Hepatocyte (in vitro differentiated cells): ENCODE measurements at places on chromosomes 3 and 15.

DNA sequence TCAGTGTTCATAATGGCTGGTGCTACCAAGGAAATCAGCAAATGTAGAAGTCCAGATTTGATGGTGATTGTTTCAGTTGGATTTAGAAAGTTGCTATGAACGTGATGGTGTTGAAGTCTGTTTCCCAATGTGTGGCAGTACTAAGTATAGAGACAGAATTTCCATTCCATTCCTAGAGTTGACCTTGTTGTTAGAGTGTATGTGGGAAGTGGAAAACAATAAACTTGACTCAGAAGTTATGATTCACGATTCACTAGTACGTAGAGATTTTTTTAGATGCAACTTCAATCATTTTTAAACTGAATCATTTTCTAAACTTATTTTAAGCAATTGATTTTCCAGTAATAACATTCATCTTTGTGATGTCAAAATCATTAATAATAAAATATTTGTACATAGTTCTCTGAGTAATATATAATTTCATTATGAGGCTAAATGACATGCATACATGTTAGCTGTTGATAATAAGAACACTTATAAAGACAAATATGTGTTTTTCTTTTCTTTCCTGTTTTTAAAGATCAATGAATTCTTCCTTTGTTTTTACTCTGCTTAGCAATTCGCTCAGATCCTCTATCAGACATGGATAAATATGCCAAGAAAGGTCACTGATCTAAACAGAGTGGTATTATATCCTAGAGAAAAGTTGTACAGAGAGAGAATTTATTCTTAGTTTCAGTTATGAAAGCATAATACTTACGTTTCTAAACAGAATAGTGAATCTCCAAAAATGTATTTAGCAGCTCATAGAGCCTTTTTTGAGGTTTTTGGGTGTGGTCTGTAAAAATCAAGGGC lies 108.8 kb upstream of the GPR149 start:
- no peak overlapping the region for H3K4me3 ChIP-seq
- H3K36me3 ChIP-seq: no peaks in the 10 kb centered on the region
- H3K27ac ChIP-seq: no peak overlapping the region
- no peaks in the 10 kb centered on the region for H3K27me3 ChIP-seq
- H3K4me1 ChIP-seq: no peaks in the 10 kb centered on the region

DNA sequence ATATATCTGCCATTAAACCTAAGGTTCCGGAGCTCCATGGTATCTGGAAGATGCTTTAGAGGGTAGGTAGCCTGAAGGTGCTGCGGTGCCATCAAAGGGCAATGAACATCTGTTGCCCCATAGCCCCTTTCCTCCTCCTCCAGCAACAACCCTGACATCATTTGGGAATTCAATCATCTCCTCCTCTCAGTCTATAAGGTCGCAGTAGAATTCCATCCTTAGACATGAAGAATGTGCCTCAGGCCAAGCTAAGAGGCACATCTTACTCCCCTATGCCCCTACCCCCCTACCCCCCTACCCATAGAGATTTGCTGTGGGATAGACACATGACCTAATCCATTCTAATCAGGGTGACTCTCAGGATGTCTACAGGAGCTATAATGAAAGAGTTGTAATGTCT lies 1099.7 kb upstream of the CFAP20DC start:
- H3K4me1 ChIP-seq: no peaks in the 10 kb centered on the region
- DNase-seq: no peak
- H3K27ac ChIP-seq: no peak overlapping the region
- no peak overlapping the region for H3K4me3 ChIP-seq

DNA sequence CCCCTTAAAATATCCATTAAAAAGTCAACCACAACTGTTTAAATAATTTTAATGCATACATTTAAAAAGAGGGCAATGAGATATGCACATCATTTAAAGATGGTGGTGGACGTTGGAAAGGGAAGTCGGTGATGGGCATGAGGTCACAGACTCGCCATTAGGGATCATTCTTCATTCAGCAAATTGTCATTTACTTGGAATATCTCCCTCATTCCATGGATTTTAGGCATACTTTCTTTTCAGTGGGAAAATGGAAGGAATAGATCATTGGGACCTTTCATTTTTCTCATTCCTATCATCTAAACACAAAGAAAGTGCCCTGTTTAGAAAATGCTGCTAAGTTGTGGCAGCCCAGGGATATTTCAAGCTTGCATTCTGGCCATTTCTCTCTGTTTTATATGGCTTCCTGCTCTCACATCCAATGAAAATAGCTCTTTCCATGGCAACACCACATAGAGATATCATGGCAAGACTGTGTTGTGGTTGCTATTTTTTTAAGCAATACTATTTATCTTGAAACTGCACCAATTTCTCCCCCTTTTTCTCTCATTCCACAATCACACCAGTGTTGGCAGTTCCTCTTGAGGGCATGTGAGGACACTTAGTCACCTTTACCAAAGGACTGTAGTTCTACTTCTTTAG lies 40.7 kb upstream of the LMCD1 start:
- no peaks in the 10 kb centered on the region for H3K27me3 ChIP-seq
- no peak for DNase-seq
- no peaks in the 10 kb centered on the region for H3K36me3 ChIP-seq
- H3K4me1 ChIP-seq: no peaks in the 10 kb centered on the region
- no peak overlapping the region for H3K27ac ChIP-seq
- no peak overlapping the region for H3K4me3 ChIP-seq

DNA sequence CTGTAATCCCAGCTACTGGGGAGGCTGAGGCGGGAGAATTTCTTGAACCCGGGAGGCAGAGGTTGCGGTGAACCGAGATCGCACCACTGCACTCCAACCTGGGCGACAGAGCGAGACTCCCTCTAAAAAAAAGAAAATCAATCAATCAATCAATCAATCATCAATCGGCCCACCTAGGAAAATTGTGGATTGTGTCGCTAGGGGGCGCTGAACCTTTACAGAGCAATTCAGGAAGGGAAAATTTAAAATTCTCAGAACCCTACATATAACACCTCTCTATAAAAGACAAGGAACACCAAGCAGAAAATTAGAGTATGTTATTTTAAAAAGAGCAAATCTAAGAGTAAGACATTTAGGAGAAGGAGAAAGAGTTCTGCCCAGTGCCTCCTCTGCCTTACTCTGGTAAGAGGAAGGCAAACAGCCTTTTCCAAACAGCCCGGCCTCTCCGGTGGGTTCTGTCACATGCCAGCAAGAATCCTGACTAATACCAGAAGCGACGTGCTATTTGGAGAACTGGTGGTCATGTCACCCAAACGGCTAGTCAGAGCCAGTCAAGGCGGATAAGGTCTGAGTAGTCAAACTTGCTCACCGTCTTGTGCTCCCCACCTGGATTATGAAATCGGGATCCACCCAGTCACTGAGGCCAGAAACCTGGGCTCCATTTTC lies 22.3 kb upstream of the SMCO1 start:
- no peak overlapping the region for H3K27ac ChIP-seq
- H3K4me1 ChIP-seq: no peaks in the 10 kb centered on the region
- H3K4me3 ChIP-seq: no peak overlapping the region
- no peaks in the 10 kb centered on the region for H3K27me3 ChIP-seq
- DNase-seq: no peak

DNA sequence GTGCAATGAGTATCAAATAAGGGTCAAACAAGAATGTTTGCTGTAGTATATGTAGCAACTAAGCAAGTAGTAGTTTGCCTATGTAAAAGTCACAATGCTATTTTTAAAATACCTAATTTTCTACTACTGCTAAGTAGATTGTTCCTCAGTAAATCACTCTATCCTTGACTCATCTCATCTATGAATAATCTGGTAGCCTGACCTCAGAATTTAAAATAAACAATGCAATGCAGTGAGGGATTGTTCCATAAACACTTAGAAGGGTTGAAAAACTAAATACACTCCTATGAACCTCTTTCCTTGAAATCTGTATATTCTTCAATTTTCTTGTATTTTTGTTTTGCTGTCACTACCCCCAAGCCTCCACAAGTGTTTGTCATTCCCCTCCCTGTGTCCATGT lies 253.3 kb downstream of the TBC1D5 start:
- no peak for DNase-seq
- H3K36me3 ChIP-seq: no peaks in the 10 kb centered on the region
- H3K4me3 ChIP-seq: no peak overlapping the region
- H3K4me1 ChIP-seq: no peaks in the 10 kb centered on the region

DNA sequence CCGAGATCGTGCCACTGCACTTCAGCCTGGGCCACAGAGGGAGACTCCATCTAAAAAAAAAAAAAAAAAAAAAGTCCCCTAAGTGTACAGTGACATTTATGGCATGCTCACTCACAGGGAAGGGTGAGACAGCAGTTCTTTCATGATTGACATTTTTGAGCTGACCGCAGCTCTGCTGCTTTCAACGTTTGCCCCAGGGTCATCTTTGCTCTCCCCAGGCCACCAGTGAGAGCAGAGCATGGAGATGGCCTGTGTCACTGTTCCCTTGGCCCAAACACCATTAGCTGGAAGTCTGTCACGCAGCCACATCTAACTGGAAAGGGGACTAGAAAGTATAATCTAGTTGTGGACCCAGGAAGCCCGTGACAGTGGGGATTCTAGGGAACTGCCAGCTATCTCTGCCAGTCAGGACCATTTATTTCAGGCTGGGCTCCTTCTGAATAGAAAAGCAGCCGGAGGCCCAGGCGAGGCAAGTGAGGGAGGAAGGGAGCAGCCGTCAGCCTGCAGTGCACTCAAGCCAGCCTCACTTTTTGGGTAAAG lies 193.4 kb upstream of the HES1 start:
- H3K27me3 ChIP-seq: no peaks in the 10 kb centered on the region
- H3K27ac ChIP-seq: no peak overlapping the region
- H3K4me3 ChIP-seq: no peak overlapping the region
- no peak for DNase-seq
- H3K36me3 ChIP-seq: no peaks in the 10 kb centered on the region
- peaks cover 4% of the 10 kb centered on the region for H3K4me1 ChIP-seq

- H3K27ac ChIP-seq: no peak overlapping the region
- no peaks in the 10 kb centered on the region for H3K4me1 ChIP-seq
- H3K27me3 ChIP-seq: no peaks in the 10 kb centered on the region
- no peak for DNase-seq
- H3K4me3 ChIP-seq: no peak overlapping the region
These were observed 64.9 kb downstream of the COL8A1 start for GRCh38 chr3:99702953-99703943.

DNA sequence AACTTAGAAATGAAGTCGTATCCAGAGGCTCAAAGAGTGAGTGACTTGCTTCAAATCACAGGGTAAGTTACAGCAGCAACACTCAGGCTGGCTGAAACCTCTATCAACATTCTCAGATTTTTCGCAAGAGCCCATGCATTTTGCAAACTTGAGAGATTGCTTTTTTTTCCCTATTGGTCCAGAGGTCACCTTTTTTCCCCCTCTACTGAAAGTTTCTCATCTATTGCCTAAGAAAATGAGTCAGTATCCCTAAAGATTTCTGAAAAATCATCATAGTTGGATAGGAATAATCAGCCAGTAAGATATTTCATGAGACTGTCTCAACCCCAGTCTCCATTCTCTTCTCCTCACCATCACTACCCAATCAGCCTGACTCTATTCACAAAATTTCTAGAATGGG lies 410.6 kb downstream of the FOXP1 start:
- DNase-seq: peak; percentile 23
- H3K27ac ChIP-seq: peak overlapping the region; percentile 76
- peaks cover 54% of the 10 kb centered on the region for H3K4me1 ChIP-seq
- H3K36me3 ChIP-seq: no peaks in the 10 kb centered on the region
- no peaks in the 10 kb centered on the region for H3K27me3 ChIP-seq

GRCh38 chr3:69240651-69241568 lies 118.5 kb upstream of the LMOD3 start:
- peak overlapping the region; percentile 76 for H3K27ac ChIP-seq
- H3K4me3 ChIP-seq: no peak overlapping the region
- DNase-seq: peak; percentile 39
- no peaks in the 10 kb centered on the region for H3K36me3 ChIP-seq
- no peaks in the 10 kb centered on the region for H3K27me3 ChIP-seq

DNA sequence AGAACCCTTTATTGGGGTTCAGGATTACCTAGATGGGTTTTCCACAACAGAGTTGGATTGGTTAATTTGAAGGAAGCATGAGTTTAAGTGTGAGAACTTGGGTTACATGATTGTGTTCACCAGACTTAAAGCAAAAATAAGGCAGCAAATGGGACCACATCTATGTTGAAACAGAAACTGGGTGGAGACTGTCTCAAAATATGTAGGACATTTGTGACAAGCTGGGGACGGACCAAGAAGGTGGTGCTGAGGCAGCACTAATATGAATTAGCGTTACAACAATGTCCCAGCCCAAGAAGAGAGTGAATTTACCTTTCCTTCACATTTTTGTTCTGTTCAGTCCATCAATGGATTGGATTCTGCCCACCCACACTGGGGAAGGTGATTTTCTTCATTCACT lies 866 bp upstream of the AADACL2 start:
- no peaks in the 10 kb centered on the region for H3K36me3 ChIP-seq
- H3K4me3 ChIP-seq: no peak overlapping the region
- no peaks in the 10 kb centered on the region for H3K4me1 ChIP-seq
- no peak for DNase-seq
- H3K27ac ChIP-seq: no peak overlapping the region
- no peaks in the 10 kb centered on the region for H3K27me3 ChIP-seq

- no peak overlapping the region for H3K4me3 ChIP-seq
- no peaks in the 10 kb centered on the region for H3K36me3 ChIP-seq
- no peaks in the 10 kb centered on the region for H3K27me3 ChIP-seq
These were observed 132.1 kb downstream of the IL1RAP start for GRCh38 chr3:190645932-190646460.

DNA sequence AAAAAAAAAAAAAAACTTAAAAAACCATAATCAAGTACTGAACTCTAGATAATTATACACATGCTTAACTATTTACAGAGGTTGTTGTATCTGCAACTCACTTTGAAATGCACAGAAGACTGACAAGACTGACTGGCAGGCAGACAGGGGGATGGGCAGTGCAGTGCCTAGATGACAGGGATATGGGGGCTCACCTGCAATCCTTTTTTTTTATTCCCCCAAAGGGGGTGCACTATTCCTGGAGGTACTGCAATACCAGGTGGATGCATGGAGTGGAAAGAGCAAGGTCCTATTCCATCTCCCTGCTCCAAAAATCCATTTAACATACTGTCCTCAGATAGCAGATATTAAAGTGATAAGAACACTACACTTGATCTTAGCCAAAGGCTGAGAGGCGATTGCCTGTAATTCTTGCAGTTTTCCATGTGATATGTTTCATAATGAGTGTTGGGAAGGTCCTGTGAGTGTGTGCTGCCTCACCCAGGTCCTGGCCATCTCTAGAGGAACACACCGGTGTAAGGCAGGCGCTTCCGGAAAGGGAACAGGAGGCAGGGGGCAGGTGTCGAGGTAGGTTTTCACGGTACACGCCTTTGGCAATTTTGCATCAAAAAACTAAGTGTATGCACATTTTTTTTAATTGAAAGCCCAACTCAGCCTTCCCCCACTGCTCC lies 22.7 kb downstream of the SEC61A1 start:
- peak overlapping the region; percentile 22 for H3K27ac ChIP-seq
- H3K4me3 ChIP-seq: no peak overlapping the region
- H3K4me1 ChIP-seq: peaks cover 22% of the 10 kb centered on the region
- H3K36me3 ChIP-seq: no peaks in the 10 kb centered on the region
- peak; percentile 30 for DNase-seq

- H3K27me3 ChIP-seq: no peaks in the 10 kb centered on the region
- peaks cover 6% of the 10 kb centered on the region for H3K4me1 ChIP-seq
- H3K27ac ChIP-seq: peak overlapping the region; percentile 59
- peak; percentile 52 for DNase-seq
These were observed 17.5 kb upstream of the POC1A start for GRCh38 chr3:52171514-52172261.

GRCh38 chr15:81893182-81893835 lies 152.5 kb downstream of the MEX3B start:
- H3K27me3 ChIP-seq: no peaks in the 10 kb centered on the region
- no peak for DNase-seq
- H3K4me1 ChIP-seq: peaks cover 3% of the 10 kb centered on the region
